Activated T-helper 17 cell treated with anti-CD3 and anti-CD28 coated beads, Interleukin-2, amount 50 U/mL, for 72 hours (primary cell): ENCODE measurements at places on chromosomes 3 and 15.

- ATAC-seq = peak; percentile 24
Measured at GRCh38 chr3:120449701-120450599, 842 bp downstream of the FSTL1 start.

DNA sequence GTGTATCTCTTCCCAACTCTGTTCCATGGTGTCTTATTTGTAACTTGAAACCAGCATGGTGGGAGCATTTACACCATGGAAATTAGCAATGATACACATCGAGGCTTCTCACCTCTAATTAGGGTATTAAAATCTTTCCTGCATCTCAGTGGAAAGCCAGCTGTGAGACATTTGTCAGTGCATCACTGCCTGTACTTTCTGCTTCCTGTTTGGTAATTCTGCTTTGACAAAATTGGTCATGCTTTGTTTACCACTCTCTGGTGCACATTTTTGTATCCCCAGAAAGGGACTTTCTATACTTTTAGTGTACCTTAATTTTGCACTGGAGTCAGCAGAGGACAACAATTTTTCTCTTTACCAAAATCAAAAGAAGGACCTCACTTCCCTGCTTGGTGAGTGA lies 402.1 kb downstream of the PDCD6IP start:
- ATAC-seq = no peak

DNA sequence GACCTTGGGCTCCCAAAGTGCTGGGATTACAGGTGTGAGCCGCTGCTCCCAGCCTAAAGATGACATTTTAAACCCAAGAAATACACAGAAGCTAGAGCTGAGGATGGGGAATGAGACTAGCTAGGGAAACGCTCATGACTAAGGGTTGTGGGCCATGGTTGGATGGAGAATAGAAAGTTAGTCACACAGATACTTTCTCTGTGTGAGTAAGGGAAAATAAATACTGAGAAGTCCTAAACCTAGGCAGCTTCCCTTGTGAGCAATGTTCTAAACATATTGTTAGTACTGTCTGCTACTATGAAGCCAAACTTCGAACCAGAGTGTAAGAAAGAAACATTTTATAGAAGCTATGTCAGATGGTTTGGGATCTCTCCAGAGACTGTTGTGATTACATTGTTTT lies 304.8 kb upstream of the STAC start:
- ATAC-seq = no peak

DNA sequence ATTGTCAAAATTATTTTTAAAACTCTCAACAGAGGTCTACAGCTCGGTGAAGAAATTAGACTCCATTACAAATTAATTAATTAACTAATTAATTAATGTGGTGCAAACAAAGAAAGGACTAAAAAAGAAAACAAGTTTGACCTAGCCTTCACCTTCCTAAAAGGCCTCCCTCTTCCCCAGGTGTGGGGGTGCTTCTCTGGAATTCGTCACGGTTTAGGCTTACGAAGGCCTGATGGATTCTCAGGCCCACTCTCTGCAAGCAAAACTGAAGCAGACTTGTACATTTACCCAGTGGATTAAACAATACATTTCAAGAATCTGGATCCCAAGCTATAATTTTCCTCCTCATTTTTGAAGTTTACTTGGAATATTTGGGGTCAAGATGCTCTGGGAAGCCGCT lies 88.6 kb downstream of the TM4SF4 start:
- ATAC-seq = no peak

DNA sequence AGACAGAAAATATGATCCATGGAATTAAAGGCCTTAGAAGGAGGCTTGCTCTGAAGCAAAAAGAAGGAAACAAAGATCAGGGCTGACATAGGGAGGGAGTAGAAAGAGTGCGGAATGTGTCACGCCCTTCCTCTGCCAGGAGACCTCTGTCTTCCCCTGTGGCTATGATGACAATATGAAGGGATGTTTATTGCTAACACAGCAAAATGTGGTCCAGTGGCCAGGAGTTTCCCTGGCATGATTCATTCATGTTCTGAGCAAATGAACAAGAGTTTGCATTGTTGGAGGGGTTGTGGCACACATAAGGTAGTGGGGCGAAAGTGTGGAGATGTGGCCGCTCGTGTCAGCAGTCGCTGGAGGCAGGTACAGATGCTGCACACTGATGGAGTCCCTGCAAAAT lies 169.4 kb downstream of the SHQ1 start:
- ATAC-seq = peak; percentile 72

- no peak for ATAC-seq
Measured at GRCh38 chr15:90787881-90788280, 70.7 kb downstream of the BLM start.

DNA sequence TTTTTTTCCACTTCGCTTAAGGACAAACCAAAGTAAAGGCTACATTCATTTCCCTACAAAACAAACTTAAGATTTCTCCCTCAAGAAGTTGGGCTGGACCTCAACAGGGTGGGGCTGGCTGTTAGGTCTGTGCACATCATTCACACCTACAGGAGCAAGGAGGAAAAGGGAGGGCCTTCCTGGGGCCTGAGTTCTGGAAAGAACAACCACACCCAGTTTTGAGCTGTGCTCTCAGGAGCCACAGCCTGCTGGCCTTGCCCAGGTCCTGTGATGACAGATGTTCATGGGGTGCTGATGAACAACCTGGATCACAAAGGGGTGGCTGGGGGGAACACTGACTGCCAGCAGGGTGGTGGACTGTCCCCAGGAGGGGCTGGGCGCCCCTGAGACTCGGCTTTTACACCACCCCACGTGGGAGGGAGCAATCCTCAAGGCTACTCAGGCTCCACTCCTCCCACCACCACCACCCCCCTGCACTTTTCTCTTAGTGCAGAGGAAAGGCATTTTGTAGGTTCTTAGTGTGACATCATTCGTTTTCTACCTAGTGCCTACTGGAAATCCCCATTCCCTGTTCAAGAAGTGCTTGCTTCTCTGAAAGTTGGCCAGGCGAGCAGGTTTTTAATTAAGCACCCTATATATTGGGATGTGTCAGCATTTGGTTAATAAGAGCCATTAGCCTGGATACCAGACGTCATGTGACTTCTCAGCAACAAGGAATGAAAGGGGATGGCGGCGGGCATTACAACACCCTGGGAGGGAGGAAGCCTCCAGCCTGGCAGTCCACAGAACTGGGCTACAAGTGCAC lies 35.7 kb downstream of the CCNB2 start:
- no peak for ATAC-seq

DNA sequence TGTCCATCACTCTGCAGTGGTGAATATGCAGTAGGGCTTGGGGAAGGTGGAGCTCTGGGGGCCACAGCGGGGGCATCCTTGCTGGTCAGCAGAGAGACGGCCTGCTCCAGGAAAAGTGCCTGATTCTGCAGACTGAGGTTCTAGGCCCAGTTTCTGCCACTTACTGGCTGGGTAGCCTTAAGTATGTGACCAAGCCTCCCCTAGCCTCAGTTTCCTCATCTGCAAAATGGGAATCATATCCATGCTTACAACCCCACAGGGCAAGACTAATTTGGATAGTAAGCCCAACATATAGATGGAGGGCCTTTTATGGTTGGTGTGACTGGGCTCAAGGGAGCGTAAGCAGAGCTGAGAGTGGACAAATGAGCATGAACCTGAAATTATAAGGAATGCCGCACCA lies 60.8 kb downstream of the OXNAD1 start:
- ATAC-seq = no peak

- no peak for ATAC-seq
Measured at GRCh38 chr15:33204926-33205325, 10.4 kb upstream of the FMN1 start.

GRCh38 chr3:98577178-98577895 lies 16.1 kb downstream of the CPOX start:
- ATAC-seq = peak; percentile 10

- ATAC-seq = peak; percentile 37
Measured at GRCh38 chr15:90934256-90934948, 683 bp upstream of the UNC45A start.

DNA sequence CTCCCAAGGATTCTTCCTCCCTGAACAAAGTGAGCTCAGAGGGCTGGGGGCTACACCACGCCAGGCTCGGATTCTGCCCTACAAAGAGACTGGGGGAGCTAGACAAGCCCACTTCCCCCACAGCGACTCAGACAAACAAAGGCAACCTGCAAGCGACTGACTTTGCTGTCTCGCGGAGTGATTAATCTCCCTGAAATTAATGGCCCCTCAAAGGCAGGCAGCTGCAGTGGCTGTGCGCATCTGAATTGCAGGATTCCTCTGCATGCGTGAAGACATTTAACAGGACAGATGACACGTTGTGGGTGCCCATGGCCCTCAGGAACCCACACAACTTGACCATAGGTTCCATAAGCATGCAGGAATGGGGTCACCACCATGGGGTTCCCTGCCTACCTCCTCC lies 18.4 kb downstream of the CTXND1 start:
- ATAC-seq = no peak

- no peak for ATAC-seq
Measured at GRCh38 chr3:60046210-60046609, 996.4 kb upstream of the CFAP20DC start.

DNA sequence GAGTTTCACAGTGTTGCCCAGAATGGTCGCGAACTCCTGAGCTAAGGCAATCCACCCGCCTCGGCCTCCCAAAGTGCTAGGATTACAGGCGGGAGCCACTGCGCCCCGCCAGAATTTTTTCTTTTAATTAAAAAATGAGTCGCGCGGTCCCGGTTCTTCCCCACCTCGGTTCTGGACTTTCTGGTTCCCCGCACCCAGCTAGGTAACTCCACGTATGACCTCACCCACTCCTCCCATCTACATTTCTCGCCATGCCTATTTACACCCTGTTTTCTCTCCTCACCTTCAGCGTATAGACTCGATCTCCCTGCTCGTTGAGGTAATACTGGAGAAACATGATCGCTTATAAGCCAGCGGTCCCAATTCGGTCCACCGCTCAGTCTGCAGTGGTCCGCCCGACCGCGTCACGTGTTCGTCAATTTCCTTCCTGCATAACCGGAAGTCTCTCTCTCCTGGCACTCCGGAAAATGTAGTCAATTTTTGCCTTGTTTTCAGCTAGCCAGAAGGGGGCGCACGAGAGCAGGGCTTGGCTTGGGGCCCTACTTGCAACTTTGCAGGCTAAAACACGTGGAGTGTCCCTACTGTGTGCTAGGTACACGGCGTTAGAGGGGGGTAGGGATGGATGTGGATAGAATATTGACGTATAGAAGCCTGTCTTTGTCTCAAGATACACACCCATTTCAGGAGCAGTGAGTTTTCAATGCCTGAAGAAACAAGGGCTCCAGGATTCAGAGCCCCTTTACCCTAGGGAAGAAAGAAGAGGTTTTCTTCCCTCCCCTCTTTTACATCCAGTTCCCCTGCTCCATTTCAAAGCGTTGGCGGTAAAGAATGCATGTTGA lies at the start of the genes NOP10 and NUTM1:
TSS of gene NOP10 (minus strand) at position 400 of the 839 bp plus-strand sequence. CDS start at position 337, 63 bp downstream.
TSS of gene NUTM1 (plus strand) at position 579 of the 839 bp plus-strand sequence. CDS start 382 bp downstream, outside the sequence.
- ATAC-seq = peak; percentile 96

DNA sequence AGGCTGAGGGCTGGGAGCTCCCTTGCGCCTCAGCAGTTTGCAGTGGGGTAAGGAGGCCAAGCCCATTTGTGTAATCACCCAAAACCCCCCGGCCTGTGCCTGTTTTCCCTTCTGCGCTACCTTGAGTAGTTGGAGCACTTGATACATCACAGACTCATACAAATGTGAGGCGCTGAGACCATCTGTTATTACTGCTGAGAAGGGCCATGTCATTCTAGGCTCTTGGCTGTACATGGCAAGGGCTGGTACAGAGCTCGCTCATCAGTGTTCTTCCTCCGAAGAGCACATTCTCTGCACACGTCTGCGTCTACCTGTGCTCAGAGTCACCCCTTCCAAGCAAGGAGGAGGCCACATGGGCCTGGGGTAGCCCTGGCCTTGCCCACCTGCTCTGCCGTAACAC lies 9.3 kb downstream of the PLA2G4B start:
- no peak for ATAC-seq

GRCh38 chr3:159273608-159274007 lies 471.8 kb downstream of the MFSD1 start:
- ATAC-seq = no peak

- no peak for ATAC-seq
Measured at GRCh38 chr3:141385406-141386125, 17.3 kb downstream of the ZBTB38 start.

GRCh38 chr3:18870074-18870640 lies 278.2 kb upstream of the KCNH8 start:
- peak; percentile 66 for ATAC-seq

GRCh38 chr3:186411089-186411488 lies 49.1 kb upstream of the DGKG start:
- no peak for ATAC-seq

- no peak for ATAC-seq
Measured at GRCh38 chr3:101340591-101340990, 20.2 kb upstream of the IMPG2 start.

GRCh38 chr3:16400106-16400931 lies 113.2 kb downstream of the RFTN1 start:
- no peak for ATAC-seq

DNA sequence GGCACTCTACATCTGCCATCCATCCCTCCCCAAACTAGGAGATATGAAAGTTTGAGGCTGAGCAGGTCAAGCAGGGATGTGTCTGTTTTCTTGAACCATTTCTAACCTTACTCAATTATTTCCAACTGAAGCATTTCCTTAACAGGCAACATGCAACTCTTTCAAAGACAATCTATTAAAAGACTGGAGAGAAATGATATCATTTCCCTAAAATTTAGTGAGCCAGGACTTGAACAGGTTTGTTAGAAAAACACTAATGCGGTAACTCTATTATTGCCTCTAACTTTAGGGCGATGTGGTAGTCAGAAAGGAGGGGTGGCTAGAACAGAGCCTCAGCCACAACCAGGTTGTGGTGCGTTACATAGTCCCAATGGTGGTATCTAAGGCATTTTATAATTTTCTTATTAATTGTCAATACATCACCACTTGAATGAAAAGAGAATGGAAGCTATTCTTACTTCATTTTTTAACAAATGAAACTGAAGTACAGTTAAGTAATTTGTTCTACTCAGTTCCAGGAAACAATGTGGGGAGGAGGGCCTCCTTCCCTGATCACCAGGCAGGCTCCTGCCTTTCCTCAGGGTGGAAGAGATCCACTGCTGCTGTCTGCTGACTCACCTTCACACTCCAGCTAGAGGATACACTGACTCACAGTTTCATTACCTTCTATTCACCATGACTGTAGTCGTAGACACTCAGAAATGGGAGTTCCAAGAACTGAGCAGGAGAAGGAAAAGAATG lies 22.8 kb downstream of the MYO1E start:
- ATAC-seq = peak; percentile 100

DNA sequence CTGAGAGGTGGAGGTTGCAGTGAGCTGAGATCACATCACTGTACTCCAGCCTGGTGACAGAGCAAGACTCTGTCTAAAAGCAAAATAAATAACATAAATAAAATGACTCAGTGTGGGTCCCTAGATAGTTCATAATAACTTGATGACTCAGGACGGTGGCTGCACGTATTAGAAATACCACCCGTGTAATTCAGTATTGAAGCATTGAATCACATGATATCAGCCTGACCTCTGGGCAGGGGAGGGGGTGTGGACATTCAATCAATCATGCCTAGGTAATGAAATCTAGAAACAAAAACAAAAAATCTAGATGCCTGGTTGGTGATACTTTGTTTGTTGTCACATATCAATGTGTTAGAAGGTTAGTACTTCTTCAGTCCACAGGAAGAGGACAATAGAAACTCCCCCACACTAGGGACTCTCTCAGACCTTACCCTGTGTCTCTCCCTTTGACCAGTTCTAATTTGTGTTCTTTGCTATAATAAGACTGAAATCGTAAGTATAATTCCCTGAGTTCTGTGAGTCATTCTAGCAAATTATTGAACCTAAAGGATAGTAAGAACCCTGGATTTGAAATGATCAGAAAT lies 177.3 kb downstream of the GAP43 start:
- no peak for ATAC-seq

GRCh38 chr15:71736286-71736947 lies 73.9 kb upstream of the NR2E3 start:
- ATAC-seq = no peak

GRCh38 chr15:90990446-90990845 lies 3.9 kb downstream of the PRC1 start:
- no peak for ATAC-seq

GRCh38 chr3:160200353-160200752 lies 24.9 kb upstream of the C3orf80 start:
- ATAC-seq = no peak
